Endothelial cell (in vitro differentiated cells): ENCODE measurements at places on chromosomes 6 and 20. TPM values are rescaled to one million over a fixed set of nuclear protein-coding genes. Genes with fewer than 3 reads are reported as not detected.
A peak's percentile ranks its signal among the peaks of the same experiment; 100 is the strongest.

ACSS2 gene
- total RNA-seq: 53.2 TPM

GRCh38 chr6:68947721-68948120, 312.6 kb downstream of the ADGRB3 start:
- no peak for DNase-seq

DNA sequence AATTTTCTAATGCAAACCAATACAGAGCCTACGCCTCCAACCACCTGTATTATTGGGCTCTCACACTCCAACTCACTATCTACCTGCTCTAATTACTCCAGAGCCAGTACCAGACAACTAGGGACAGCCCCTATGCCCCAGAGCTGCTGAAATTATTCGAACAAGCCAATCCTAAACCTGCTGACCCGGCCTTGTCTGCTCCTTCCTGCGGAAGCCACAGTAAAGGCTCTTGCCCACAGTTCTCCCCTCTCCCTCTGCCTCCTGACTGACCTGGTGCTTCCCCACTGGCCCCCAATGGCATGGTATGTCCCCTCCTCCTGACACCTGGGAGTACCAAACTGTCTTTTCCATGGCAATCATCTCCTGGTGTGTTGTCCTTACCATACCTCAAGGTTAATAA, 4.1 kb upstream of the TOX2 start:
- DNase-seq: no peak

EDEM2 gene
- 43.5 TPM for total RNA-seq

ADGRF5 gene
- total RNA-seq: 250 TPM

DNA sequence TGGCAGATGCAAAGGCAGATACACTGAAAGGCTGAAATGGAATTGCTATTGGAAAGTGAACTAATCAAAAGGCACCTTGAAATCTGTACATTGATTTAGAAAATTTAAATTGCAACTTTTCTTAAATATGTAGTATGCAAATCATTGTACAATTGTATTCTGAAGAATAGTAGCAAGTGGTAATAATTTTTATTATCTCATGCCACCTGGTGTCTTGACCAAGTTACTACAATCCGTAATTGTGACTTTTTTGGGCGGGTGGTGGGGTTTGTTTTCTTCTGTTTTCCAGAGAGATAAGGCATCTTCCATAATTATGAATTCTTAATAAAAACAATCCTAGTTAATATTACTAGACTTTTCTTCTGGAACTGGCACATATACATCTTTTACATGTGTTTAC, 12.5 kb upstream of the BCKDHB start:
- DNase-seq: peak; percentile 9

GRCh38 chr6:145802141-145802540, 12.5 kb downstream of the FBXO30 start:
- no peak for DNase-seq

DNA sequence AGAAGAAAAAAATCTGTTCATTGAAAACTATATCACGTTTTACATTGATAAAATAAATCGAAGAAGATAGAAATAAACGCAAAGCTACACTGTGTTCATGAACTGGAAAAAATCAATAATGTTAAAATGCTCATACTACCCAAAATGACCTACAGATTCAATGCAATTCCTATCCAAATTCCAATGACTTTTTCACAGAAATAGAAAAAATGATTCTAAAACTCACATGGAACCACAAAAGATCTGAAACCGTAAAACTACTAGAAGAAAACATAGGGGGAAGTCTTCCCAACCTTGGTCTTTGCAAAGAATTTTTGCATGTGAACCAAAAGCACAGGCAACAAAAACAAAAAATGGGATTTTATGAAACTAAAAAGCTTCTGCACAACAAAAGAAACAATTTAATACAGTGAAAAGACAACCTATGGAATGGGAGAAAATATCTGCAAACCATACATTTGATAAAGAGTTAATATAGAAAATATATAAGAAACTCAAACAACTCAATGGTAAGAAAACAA, 33.9 kb upstream of the ULBP3 start:
- DNase-seq: no peak

ESR1 gene
- total RNA-seq: 0.05 TPM

COL9A3 gene
- 1.8 TPM for total RNA-seq

- DNase-seq: no peak
Measured at GRCh38 chr20:58407201-58407873, 18.3 kb downstream of the VAPB start.

GRCh38 chr20:31355981-31356380, 12.4 kb upstream of the DEFB118 start:
- no peak for DNase-seq

- no peak for DNase-seq
Measured at GRCh38 chr6:129050086-129050485, 167.1 kb downstream of the LAMA2 start.

GNMT gene
- total RNA-seq: 0.59 TPM

- no peak for DNase-seq
Measured at GRCh38 chr6:145278163-145278807, 457.0 kb downstream of the EPM2A start.

- DNase-seq: no peak
Measured at GRCh38 chr6:13666194-13667105, 45.2 kb downstream of the RANBP9 start.

EDN3 gene
- total RNA-seq: not detected

DNA sequence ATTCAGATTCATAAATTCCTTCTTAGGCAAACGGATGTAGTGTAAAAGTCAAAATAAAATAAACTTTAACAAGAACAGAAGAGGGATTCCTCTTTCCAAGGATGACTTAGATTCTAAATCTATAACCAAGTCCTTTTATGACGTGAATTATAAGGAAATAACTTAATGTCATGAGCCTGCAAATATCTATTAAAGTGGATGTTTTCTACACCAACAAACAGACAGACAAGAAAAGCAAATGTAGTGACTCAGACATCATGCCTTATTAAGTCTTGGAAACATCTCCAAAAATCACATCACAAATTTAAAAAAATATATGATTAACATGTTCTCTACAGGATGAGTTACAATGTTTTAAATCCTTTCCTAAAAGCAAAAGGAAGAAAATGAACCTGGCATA, 397.1 kb downstream of the ESR1 start:
- no peak for DNase-seq

DNA sequence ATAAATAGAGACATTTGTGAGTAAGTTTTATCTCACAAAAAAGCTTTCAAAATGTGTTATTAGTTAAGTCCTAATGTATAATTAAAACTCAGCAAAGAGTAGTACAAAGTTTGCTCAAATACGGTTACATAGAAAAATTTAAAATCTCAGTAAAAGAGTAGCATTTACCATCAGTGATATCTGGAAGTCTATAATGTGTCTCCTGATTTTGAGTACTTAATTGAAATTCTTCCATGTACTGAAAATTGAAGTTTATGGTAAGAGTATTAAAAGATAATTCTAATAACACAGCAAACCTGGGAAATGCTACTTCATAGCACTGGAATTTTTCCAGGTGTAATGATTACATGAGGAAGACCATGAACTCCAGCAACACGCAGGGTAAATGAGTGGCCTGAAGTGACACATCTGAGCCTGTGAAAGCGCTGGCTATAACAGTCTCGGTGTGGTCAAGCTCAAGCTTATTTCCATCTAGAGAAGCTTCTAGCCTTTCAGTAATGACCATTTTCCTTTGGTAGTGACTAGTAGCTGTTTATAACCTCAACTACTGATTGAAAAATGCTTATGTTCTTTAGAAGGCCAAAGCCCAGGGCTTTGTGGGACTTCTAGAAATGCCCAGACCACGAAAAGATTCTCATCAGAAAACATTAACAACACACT, 203.2 kb downstream of the ISM1 start:
- no peak for DNase-seq

MAS1 gene
- total RNA-seq: not detected

GTSF1L gene
- not detected for total RNA-seq

DNA sequence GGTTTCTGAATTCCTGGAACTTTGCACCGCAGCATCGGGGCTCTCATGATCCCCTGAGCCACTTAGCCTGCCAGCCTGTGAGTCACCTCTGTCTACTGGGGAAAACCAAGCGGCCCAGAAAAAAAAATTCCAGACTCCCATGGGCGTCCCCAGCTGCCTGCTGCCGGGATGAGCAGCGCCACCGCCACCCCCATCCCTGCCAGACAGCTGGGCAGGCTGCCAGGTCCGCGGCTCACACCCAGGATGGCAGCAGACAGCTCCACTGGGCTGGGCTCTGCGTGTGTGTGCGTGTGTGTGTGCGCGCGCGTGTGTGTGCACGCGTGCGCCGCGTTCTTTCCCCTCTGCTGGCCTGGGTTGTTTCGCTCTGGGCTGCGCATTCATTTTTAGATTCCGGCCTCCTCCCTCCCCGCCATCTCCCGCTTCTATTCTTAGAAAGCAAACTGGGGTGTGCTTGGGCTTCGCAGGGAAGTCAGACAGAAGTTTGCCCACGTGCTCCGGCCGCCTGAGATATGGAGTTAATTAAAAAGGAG, 38.9 kb upstream of the PMEPA1 start:
- no peak for DNase-seq

DNA sequence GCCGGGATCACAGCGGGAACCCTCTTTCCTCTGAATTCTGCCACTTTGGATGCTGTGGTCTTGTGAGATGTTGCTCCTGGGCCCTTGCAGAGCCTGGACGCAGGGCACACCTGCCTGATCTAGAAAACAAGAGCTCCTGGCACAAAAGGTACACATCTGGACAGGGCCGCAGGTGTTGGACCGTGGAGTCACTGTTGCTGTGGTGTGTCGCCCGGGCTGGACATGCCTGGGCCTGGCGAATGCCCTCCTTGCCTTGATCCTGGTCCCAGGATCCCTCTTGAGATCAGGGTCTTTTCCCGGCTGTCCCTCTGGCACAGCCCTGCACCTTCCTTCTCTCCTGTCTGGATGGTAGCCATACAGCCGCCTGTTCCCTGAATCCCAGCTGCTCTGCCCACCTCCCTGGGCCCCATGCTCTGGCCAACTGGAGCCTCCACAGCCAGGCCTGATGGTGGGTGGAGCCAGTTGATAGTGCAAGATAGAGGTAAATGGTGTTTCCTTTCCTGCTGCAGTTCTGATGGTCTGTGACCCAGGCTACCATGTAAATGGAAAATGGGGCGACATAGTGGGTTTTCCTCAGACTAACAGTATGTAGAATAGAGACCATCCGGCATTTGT, 5.0 kb downstream of the FOXP4 start:
- no peak for DNase-seq

TFAP2A gene
- 0.31 TPM for total RNA-seq

GRCh38 chr6:121886223-121886830, 450.9 kb downstream of the GJA1 start:
- no peak for DNase-seq
